ENCODE measurements at places on chromosomes 12 and 14. TPM values are rescaled to one million over a fixed set of nuclear protein-coding genes. Genes with fewer than 3 reads are reported as not detected.

DNA sequence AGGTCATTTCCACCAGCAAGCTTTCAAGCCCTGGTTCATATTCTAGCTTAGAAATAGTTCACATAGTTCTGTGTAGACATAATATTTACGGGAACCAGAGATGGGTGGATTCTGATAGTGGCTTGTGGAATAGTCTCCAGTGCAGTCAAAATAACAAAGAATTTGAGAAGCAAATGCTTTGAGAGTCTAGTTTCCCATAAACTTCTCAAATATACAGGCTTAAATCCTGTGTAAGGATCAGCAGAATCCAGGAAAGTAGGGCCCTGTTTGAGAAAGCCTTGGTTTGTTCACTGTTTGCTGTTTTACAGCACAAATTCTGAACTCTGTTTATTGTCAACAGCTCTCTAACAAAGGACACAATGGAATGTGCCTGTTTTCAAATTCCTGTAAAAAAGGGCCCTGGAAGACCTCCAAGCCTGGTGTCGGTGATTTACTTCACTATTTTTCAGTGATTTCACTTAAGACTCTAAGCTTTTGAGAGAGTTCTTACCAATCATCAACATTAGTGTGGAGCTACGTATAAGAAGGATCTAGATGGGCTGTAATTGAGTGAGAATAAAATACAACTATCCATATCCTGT, 11.4 kb upstream of the FOS start:
- H3K4me3 ChIP-seq = no peak overlapping the region
- peaks cover 7% of the 10 kb centered on the region for H3K4me1 ChIP-seq
- H3K27me3 ChIP-seq = peaks cover 57% of the 10 kb centered on the region
- no peaks in the 10 kb centered on the region for H3K36me3 ChIP-seq

DNA sequence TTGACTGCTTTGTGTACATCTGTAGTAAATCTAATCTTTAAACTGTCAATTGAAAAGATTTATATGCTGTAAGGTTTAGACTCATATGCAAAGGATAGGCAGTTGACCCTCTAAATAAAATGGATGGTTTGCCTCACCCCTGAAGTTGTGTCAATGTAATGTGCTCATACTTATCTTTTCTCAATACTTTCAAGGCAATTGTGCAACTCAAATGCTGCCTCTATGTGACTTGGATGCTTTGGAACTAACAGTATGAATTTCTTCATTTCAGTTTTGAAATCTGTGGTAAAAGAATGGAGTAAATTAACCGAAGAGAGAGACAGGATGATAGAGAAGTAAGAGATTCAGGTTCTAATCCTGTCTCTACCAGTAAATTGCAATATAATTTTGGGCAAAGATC, 9.7 kb downstream of the PDE6H start:
- DNase-seq = no peak
- peak overlapping the region; percentile 23 for H3K27ac ChIP-seq
- peaks cover 46% of the 10 kb centered on the region for H3K4me1 ChIP-seq
- H3K4me3 ChIP-seq = peak overlapping the region; percentile 30
- H3K36me3 ChIP-seq = no peaks in the 10 kb centered on the region

The DPY19L2 gene
- 0.61 TPM for total RNA-seq

DNA sequence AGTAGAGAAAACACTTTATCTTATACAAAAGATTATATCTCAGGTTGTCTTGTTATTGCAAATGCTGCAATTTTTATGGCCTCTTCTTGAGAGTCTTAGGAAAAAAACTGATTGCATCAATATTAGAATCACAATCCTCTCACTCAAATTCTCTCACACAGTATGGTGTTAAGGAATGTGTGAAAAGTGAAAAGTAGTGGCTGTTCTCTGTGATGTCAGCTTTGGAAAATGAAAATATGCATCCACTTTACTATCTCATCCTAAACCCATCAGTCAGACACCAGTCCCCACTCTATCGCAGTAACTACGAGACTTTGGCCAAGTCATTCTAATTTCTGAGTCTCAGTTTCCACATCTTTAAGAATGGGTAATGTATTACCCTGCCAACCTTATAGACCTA, 32.6 kb upstream of the NTF3 start:
- DNase-seq = no peak
- H3K4me3 ChIP-seq = no peak overlapping the region

The MMP14 gene
- 3.2 TPM for total RNA-seq

DNA sequence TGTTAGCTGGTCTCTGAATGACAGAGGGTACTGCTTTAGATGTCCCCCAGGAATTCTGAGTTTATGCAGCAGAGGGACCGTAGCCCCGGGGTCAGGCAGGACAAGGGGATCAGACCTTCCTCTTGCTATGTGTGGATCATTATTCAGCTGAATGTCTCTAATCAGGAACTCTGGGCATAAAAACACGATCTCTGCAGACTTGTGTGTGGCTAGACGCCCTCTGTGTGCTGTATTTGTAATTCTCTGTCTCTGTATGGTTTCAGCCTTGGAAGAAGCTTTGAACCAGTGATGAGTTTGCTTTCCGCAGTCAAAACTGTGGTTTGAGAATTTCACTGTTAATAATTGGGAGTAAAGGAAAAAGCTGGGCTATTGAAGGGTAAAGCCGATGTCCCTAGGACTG, 125.3 kb downstream of the ETV6 start:
- DNase-seq = no peak
- H3K36me3 ChIP-seq = peaks cover 65% of the 10 kb centered on the region
- peaks cover 67% of the 10 kb centered on the region for H3K4me1 ChIP-seq
- H3K27me3 ChIP-seq = no peaks in the 10 kb centered on the region

The ESRRB gene
- 0.09 TPM for total RNA-seq

DNA sequence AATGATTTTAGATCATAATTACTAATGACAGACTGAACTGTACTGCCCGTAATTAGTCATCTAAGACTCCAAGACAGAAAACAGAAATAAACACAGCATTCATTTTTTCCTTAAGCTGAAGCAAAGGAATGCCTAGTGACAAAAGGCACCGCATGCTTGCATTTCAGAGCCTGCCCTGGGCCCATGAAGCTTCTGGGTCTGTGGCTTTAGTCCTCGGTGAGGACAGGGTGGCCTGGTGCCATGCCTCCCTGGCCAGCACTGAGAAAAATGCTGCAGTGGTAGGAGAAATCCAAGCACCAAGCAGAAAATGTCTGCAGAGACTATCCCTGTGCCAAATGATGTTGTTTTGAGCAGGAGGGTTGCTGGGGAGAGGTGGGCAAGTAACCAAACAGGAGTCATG, 171.6 kb downstream of the CALM1 start:
- no peaks in the 10 kb centered on the region for H3K27me3 ChIP-seq
- no peaks in the 10 kb centered on the region for H3K36me3 ChIP-seq
- H3K4me3 ChIP-seq = no peak overlapping the region

GRCh38 chr14:26596543-26597061, 1.2 kb downstream of the NOVA1 start:
- H3K4me1 ChIP-seq = no peaks in the 10 kb centered on the region
- peaks cover 25% of the 10 kb centered on the region for H3K27me3 ChIP-seq
- peak overlapping the region; percentile 39 for H3K4me3 ChIP-seq
- no peak for DNase-seq
- peak overlapping the region; percentile 11 for H3K27ac ChIP-seq
- H3K36me3 ChIP-seq = peaks cover 2% of the 10 kb centered on the region

The ACSS3 gene
- not detected for total RNA-seq

DNA sequence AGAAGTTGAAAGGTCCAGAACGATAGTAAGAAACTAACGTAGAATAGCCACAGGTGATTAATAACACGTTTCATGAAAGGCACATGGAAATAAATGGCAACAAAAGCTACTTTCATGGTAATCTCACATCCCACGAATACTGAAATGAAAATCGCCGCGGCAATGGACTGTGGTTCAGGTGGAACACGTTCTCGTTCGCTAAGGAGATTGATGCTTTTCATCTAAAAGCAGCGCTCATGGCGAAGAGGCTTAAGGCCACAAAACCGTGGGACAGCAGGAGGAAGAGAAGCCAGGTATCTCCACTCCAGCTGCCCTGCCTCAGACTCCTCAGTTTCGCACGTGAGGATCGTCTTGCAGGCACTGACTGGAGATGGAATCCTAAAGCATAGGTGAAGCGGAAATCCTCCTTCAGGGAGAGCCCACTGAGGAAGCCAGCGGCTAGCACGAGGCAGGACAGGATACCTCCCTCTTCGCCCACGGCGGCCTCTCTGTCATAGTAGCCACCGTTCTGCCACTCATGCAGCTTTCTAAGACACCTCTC, 696 bp upstream of the GPHN start:
- H3K36me3 ChIP-seq = peaks cover 1% of the 10 kb centered on the region
- peaks cover 20% of the 10 kb centered on the region for H3K27me3 ChIP-seq

The CFAP73 gene
- total RNA-seq = not detected

The OR4K13 gene
- total RNA-seq = not detected

The PPP1R36 gene
- total RNA-seq = 0.33 TPM

The CPNE6 gene
- not detected for total RNA-seq

DNA sequence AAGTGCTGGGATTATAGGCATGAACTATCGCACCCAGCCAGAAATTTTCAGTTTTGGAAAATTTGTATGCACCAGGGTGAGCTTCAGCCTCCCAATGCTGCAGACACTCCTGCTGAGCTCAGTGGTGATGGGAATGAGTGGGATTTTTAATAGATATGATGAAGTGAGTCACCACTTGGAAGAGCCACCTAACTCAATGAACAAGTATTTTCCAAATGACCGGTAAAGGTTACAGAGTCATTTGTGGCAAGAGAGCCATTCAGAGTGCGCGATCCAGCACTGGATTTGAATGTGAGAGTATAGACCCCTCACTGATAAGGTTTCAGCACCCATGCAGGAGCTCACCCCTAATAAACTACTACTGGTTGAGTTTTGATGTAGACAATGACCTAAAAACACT, 100.7 kb downstream of the PPP2R5C start:
- no peak overlapping the region for H3K27ac ChIP-seq
- peaks cover 54% of the 10 kb centered on the region for H3K36me3 ChIP-seq
- H3K4me3 ChIP-seq = no peak overlapping the region
- DNase-seq = no peak
- H3K27me3 ChIP-seq = no peaks in the 10 kb centered on the region

DNA sequence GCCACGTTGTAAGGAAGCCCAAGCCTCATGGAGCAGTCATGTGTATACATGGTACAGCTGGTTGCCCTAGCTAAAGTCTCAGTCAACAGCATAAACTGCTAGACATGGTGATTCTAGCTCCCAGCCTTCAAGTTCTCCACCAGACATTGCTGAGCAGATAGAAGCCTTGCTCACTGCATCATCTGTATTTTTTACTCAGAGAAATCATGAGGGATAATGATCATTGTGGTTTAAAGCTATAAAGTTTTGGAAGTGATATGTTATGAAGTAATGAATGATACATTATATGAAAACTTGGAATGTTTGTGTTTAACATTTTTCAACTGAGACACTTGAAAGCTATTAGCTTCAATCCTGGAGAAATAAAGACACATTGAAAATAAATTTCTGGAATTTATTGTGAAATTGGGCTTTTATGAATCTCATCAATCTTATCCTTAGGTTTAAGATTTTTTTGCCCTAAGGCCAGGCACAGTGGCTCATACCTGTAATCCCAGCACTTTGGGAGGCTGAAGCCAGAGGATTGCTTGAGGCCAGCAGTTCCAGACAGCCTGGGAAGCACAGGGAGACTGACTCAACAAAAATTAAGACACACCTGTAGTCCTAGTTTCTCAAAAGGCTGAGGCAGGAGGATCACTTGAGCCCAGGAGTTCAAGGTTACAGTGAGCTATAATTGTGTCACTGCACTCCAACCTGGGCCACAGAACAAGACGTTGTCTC, 5.6 kb upstream of the NFATC4 start:
- H3K27ac ChIP-seq = no peak overlapping the region
- peaks cover 55% of the 10 kb centered on the region for H3K27me3 ChIP-seq
- DNase-seq = no peak
- H3K4me3 ChIP-seq = no peak overlapping the region
- peaks cover 15% of the 10 kb centered on the region for H3K4me1 ChIP-seq

The GUCY2C gene
- not detected for total RNA-seq

The TMEM121 gene
- total RNA-seq = 9.1 TPM

DNA sequence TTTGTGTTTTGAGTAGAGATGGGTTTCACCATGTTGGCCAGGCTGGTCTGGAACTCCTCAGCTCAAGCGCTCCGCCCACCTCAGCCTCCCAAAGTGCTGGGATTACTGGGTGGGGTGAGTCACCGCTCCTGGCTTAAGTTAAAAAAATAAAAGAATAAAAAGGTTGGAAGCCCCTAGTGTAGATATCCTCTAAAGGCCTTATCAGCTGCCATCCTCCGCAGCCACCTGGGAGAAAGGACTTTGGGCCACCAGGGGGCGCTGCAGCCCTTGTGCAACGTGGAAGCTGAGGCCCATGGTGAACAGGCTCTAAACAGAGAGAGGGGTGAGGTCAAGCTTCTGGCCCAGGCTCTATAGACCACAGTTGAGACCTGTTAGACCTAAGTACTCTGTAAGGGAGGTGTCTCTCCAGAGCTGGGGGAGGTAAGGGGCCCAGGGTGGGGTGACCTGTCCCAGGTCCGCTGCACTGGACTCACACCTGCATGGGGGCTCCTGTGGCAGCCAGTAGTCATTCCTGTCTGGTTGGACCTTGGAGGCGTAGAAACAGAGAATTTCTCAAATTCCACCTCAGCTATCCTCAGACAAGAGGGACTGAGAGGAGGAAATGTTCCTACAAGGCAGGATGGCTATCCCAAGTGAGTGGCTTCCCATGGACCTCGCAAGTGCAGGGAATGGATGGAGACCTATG, 14.0 kb upstream of the RACGAP1 start:
- H3K4me1 ChIP-seq = peaks cover 28% of the 10 kb centered on the region
- H3K27me3 ChIP-seq = peaks cover 19% of the 10 kb centered on the region
- peak overlapping the region; percentile 9 for H3K27ac ChIP-seq
- no peak overlapping the region for H3K4me3 ChIP-seq
